CD4-positive, alpha-beta T cell treated with Interleukin-15 for 4 hours (primary cell): ENCODE measurements at places on chromosomes 7 and 10.

DNA sequence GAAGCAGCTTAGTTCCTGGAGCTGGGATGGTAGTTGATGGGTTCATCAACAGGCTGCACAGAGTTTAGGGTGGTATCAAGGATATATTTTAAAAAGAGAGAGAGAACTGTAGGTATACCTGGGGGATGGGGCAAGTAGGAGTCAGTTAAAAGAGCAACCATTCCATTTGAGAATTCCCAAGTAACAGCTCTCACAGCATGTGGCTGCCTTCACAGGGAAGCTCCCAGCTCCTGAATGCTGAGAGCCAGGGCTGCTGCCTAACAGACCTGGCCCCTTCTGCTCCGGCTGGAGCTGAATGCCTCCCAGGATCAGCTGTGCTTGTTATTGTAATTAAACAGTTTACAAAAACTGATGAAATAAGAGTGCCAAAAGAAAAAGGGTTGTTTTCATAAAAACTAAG, 58.8 kb upstream of the GPR26 start:
- DNase-seq, result no peak

DNA sequence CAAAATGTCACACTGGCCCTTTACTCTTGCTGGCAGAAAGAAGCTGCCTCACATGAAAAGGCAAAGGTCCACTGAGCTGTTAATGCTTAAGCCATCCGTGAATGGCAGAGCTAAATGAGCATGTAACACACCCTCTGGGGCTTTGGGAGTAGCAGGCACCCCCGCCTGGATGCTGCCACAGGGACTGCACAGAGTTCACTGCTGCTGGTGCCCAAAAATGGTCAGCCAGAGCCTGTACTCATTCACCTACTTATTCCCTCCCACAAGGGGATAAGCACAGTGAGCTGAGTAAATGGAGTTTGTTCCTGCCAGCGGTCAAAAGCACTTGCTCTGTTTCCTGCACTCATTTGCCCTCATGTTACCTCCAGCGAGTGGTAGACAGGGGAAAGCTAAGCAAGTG, 374.0 kb upstream of the STEAP1 start:
- DNase-seq, result no peak

- DNase-seq, result no peak
These were observed 33.8 kb downstream of the DLG5 start for GRCh38 chr10:77892761-77893160.

GRCh38 chr10:27638071-27638750, 107.4 kb downstream of the MKX start:
- no peak for DNase-seq

GRCh38 chr7:86049910-86050309, 593.8 kb upstream of the GRM3 start:
- no peak for DNase-seq

GRCh38 chr10:29688230-29688661, 53.5 kb upstream of the SVIL start:
- DNase-seq, result no peak

- no peak for DNase-seq
These were observed 11.8 kb downstream of the CUTC start for GRCh38 chr10:99743841-99744240.

- no peak for DNase-seq
These were observed 357.1 kb downstream of the PCLO start for GRCh38 chr7:82805527-82805960.
